Activated naive CD8-positive, alpha-beta T cell treated with anti-CD3 and anti-CD28 coated beads for 36 hours (primary cell): ENCODE measurements at places on chromosomes 2 and 18.

DNA sequence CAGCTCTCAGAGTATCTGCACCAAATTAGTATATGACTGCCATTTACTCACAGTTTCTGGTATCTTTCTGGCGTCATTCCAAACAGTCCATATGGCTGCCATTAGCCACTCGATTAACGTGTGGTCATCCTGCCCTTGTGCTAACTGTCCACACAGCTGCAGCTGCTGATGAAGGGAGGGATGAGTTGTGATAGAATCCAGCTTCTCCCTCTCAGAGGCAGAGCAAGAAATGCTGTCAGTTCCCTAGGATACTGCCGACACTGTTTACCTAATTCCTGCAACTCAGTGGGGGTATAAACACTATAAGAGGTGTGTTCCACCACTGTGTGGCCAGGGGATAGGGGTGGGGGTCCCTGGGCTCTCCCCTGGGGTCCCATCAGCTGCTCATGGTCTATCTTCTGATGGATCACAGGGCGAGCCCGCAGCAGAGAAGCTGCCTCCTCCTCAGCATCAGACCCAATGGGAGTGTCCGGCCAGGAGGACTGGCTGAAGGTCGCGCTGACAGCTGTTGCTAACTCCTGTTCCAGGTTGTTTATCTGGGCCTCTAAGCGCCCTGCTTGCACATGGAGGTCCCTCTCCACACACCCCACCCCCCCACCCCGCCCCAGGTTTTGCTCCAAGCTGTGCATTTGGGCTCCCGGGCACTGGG lies 17.3 kb upstream of the KLHL23 start:
- DNase-seq, result no peak

- no peak for DNase-seq
These were observed 131.0 kb upstream of the SRD5A2 start for GRCh38 chr2:31711737-31712136.

DNA sequence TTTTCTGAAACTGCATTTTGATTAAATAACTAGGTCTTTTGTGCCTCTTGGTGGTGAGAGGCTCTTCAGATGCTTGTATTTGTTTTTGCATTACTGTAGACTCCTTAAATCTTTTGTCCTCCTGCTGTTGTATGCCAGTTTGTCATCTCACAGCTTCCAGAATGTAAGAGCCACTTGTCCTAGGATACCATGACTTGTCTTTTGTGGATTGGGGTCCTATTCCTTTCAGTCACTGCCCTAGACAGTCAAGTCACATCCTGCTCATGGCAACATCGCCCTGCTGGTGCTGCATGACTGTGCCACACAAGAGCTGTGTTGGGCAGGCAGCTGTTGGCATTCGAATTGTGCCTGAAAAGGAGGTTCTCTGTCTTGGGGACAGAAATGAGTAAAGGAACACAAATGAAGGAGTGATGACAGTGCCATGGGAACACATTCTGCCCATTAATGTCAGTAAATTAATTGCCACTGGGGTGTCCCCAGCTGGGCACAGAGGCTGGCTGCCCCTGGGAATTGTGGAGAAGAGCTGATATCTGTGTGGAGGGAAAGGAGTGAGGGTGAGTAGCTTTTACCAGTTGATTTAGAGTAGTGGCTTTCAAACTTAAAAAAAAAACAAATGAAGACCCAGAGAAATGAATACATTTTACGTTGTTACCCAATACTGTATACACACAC lies 140.3 kb downstream of the ARL6IP6 start:
- DNase-seq, result no peak

GRCh38 chr2:139165601-139166000 lies 385.4 kb upstream of the NXPH2 start:
- DNase-seq, result no peak

DNA sequence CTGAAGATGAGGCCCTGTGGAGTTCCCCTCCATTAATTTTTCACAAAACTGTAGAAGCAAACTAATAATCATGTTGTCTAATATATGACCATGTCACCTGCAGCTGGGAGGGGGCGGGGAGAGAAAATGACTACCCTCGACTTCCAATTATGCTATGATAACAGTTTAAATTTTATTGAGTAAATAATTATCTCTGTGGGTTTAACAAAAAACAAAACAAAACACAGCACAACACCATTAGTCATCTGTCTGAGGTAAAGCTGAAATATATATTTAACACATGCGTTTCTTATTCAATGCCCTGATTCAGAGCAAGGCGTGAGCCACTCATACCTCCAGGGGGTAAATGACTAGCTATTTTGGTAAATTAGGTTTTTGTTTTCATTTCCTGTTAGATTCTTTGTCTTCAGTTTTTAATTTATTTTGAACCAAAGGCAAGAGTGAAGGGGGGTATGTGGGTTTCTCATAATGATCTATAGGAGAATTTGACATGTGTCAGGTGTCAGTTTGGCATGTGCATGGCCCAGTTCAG lies 77.4 kb upstream of the ZCCHC2 start:
- DNase-seq, result no peak

GRCh38 chr18:76454418-76454817 lies 40.6 kb downstream of the ZNF516 start:
- no peak for DNase-seq

DNA sequence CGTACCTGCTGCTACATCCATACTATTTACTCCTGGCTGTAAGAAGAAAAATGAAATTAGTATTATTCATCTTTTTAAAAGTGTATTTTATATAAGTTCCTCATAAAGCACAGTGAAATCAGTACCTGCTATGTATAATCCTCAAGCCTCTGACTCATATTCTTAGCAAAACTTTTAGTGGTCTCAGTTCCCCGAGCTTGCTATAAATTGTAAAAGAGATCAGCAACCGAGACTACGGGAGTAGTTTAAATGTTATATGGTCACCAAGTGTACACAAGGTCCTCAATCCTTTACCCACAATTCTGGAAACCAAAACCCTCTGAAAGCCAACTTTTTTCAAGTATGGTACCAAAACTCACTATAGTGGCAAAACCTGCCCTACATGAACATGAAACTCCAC lies 24.2 kb downstream of the PRPF40A start:
- no peak for DNase-seq

GRCh38 chr2:120720746-120721375 lies 14.8 kb upstream of the GLI2 start:
- DNase-seq, result no peak

- no peak for DNase-seq
These were observed 8.0 kb upstream of the C2orf69 start for GRCh38 chr2:199903111-199903510.

GRCh38 chr2:11711751-11712150 lies 34.7 kb upstream of the LPIN1 start:
- DNase-seq, result no peak

GRCh38 chr2:28163627-28164279 lies 228.9 kb upstream of the FOSL2 start:
- DNase-seq, result no peak
